Activated naive CD8-positive, alpha-beta T cell treated with anti-CD3 and anti-CD28 coated beads, Interleukin-2, amount 10 ng/mL, durations not matched to agents 7 days and 5 days (primary cell): ENCODE measurements at places on chromosomes 6 and 20.

GRCh38 chr6:36797055-36797454, 42.2 kb downstream of the CPNE5 start:
- no peak for DNase-seq

DNA sequence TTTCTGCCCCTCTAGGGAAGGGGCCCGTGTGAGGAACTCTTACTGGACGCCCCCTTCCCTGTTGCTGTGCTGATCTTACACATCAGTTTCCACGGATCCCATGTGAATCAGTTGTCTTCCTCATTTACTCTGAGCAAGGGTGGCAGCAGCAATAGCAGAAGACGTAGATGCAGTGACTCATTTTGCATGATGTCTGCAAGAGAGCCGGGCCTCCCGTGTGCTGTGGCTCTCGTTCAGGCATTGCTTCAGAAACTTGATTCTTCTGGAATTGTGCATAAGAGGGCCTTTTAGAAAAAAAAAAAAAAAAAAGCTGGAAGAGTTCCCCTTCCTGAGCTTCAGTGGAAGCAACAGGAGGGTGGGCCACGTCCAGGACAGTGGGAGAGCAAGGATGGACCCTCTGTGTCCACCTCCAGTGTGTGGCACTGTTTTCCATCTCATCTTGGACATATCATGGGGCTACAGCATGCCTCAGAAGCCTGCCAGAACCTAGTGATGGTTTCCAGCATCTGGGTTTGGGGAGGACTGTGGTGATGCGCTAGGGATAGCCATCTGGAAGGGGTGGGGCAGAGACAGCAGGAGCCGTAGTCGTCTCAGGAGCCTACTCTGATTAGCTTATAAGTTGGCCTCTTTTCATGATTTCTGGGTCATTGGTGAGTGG, 62.1 kb downstream of the FOXO3 start:
- no peak for DNase-seq

DNA sequence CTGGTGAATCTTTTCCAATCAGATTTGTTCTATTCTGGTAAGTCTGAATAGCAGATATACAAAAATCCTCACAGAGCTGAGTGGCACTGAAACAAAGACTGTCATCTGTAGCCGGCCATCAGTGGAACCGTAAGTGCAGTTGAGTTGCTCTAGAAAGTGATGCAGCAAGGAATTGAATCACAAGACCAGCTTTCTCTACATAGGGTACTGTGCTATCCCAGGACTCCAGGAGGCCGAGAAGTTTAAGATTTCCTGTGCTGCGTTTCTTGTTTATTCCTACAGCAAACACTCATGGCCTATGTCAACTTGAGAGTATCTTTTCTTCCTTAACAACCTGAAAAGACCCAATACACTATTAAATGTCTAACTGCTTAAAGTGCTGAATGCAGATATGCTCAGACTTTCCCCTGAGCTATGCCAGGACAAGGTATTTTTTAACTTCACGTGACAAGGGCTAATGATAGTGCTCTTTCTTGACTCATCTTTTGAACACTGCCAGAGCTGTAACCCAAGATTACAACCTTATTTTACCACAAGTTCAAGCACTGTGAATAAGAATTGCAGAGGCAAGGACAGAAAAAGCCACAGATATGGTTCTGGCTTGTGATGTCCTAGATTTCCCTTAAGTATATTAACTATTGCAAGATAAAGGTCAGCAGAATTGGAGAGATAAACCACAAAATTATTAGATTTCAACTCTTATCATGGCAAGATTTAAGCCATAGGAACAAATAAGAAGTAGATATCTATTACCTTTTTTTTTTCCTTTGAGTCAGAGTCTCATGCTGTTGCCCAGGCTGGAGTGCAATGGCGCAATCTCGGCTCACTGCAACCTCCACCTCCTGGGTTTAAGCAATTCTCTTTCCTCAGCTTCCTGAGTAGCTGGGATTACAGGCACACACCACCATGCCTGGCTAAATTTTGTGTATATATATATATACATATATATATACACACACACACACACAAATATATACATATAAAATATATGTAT, 71.6 kb downstream of the GJA1 start:
- no peak for DNase-seq

DNA sequence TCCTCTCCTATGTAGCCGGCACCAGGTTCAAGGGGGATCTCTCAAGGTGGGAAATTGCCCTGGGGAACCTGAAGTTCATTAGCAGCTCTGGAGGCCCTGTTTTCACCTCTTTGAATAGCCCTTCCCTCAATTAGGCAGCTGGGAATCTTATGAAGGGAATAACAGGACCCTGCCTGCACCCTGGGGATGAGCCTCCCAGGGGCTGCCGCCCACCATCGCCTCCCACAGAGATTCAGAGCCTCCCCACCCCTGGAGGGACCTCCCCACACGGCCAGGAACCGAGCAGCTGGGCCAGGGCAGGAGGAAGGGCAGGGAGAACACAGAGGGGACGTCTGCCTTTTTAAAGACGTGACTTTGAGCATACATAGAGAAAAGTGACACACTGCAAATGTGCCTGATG, 4.6 kb upstream of the EEF1A2 start:
- no peak for DNase-seq

DNA sequence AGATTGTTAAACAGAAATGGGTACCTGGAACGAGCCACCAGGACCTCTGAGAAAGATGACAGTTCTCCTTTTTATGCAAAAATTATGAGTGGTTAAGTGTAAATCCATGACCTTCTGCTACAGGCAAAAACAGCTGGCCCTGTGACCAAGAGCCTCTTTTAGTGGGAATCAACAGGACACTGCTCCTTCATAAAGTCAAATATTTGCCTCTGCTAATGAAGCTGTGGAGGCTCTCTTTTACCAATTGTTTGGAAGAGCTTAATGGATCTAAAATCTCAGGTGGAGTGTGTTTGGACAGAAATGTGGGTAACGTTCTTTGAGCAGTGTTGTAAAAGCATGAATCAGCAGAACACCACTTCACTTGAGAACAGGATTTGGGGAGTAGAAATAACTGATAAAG, 117.5 kb upstream of the PCSK2 start:
- DNase-seq = no peak

DNA sequence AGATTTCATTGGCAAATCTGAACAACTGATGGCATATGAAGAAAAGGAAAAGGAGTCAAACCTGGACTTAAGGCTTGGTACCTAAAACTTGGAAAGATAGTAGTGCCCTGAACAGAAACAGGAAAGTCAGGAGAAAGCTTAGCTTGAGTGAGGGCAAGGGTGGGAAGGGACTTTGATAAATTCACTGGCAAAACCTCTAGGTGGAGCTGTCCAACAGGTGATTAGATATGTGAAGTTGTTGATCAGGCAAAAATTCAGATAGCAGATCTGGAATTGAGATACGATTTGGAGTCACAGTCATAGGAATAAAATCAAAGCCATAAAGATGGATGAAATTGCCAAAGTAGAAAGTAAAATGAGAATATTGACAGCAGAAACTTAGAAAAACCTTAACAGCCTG, 16.1 kb upstream of the ZNF292 start:
- no peak for DNase-seq

DNA sequence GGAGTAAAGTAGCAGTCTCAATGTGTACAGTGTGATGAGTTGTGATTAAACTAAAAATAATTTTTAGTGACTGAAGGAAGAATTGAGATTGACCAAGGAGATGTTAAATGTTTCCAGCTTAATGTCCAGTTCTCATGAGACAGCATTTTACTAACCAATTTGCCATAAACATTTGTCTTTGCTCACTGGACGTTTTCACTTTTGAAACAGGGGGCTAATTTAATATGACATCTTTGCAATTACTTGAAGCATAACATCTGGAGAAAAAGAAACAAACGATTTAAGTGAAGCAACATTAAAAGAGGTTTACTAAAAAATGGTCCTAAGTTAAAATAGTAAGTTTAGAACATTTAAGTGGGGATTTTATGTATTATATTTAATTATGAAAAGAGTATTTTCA, 443.8 kb downstream of the BCKDHB start:
- no peak for DNase-seq

DNA sequence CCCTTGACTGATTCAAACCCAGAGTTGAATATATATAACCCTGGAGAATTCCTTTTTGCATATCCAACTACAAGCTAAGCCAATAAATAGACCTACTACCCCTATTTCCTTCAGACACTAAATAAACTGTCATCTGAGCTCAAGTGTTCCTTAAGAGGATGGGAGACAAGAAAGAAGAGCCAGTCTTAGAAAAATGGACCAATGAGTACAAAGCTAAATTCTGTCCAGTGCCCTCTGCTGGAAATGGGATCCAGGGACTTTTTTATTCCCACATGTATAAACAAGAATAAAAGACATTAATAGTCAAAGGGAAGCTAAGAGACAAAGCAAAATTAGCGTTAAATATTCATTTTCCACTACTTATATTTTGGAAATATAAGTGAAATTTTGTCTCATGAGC, 4.8 kb downstream of the PPP1R10 start:
- DNase-seq = no peak
